ENCODE measurements at places on chromosomes 4 and X.

GRCh38 chr4:177441061-177441802 is 1.0 kb downstream of the AGA start:
- no peak for DNase-seq

DNA sequence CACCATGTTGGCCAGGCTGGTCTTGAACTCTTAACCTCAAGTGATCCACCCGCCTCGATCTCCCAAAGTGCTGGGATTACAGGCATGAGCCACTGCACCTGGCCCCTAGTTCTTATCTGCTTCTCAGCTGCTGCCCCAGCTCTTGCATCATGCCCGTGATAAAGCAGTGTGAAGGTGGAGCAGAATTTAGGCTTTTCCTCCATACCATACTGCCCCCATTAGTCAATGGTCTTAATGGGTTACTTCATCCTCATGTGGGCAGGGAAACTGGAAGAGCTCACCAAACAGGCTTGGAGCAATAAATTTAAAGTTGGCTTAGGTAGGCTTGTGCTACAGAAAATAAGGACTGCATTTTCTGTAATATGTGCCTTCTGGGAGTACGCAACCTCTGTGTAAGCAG is 636.9 kb upstream of the BOD1L1 start:
- DNase-seq: no peak

- no peak for DNase-seq
Observed at GRCh38 chr4:48902266-48902665, 4.3 kb downstream of the OCIAD2 start.

DNA sequence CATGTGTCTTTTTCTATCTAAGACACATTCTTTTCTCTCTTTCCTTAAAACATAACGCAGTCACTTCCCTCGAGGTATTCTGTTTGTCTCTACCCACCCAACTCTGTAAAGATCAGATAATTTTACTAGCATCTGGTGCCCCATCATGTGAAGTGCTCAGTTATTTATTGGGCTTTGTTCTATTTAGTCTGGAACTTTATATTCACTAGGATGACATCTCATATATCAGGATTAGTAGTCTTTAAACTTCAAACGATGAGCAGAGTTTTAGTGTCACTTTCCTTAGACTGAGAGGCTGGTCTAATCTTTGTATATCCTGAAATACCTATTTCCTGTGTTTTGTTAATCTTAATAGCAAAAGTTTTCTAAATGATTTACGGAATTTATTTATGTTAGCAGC is 445.5 kb upstream of the NDST3 start:
- no peak for DNase-seq

GRCh38 chr4:78592088-78592783 is 40.7 kb downstream of the ANXA3 start:
- no peak for DNase-seq

DNA sequence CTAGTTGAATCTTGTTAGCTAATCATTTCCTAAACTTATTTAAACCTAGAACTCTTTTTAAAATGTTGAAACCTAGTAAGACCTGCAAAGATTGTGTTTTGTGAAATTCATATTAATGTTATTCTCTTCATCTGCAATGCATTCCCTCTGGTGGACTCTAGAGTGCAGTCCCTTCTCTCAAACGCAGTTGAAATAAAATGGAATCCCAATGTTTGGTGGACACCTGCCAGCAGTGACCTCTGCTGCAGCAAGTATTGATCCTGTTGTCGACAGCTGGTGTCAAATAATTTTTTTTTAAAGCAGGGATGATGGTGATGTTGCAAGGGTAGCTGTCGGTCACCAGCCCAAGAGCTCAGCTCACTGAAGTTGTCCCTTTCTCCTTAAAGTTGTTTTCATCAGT is 492.0 kb downstream of the ZIC3 start:
- no peak for DNase-seq

- no peak for DNase-seq
Observed at GRCh38 chrX:68652326-68653170, 5.1 kb downstream of the STARD8 start.

DNA sequence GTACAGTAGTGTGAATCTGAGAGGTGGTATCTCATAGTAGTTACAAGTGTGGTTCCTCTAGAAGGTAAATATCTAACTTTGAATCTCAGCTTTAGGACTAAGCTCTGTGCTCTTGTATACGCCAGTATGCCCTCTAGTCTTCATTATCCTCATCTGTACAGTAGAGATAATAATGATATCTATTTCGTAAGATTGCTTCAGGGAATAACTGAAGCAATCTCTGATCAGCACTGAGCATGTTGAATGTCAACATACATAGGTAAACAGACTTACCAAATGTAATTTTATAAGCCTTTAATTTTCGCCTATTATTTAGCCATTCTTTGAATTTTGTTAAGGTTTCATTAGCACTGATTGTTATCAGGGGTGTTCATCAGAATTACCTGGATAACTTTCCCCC is 175.2 kb upstream of the ANKRD50 start:
- no peak for DNase-seq

- DNase-seq: no peak
Observed at GRCh38 chr4:154208424-154208823, 283.2 kb downstream of the DCHS2 start.

DNA sequence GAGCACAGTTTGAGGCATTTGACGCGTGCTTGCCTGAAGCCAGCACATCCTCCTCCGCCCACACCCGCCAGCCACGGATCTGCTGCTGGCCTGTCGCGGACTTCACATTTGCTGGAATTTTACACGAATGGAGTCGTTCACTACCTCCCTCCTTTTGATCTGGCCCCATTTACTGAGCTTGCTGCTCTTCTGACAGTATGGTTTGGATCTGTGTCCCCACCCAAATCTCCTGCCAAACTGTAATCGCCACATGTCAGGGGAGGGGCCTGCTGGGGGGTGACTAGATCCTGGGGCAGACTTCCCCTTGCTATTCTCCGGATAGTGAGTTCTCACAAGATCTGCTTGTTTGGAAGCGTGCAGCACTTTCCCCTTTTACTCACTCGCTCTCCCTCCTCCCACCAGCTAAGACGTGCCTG is 19.9 kb upstream of the CPLX1 start:
- DNase-seq: no peak

DNA sequence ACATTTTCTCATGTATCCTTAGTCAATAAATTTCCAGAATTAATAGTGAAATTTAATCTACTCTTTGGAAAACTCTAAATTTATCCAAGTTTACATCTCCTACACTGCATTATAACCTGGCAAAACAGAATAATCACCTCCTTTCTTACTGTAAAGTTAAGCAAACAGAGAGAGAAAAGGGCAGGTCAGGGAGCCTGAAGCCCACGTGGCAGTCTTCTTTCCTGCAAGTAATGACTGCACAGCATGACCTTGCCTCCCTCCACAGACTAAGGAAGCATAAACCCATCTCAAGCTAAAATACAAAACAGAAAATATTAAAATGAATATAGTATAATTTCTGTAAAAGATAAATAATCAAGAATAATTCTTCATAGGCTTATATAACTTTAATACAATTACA is 1153.0 kb downstream of the C4orf33 start:
- no peak for DNase-seq

GRCh38 chr4:54228961-54229501 is at the start of gene PDGFRA:
Gene PDGFRA (plus strand): TSS chr4:54229293. CDS start chr4:54258769, 29,476 bp downstream.
- DNase-seq: no peak
